Brain (organoid and tissue), 16 donors: ENCODE measurements at places on chromosomes 3 and 15. TPM values are rescaled to one million over a fixed set of nuclear protein-coding genes. Genes with fewer than 3 reads are reported as not detected.

The CLDN11 gene
- polyA plus RNA-seq: 104 TPM

The CFAP100 gene
- not detected for polyA plus RNA-seq

The SH2D7 gene
- not detected for polyA plus RNA-seq

The SH3GL3 gene
- 16.8 TPM for polyA plus RNA-seq

The GOLGA6D gene
- not detected for polyA plus RNA-seq

The PLS1 gene
- 16.2 TPM for polyA plus RNA-seq

The LRRC31 gene
- not detected for polyA plus RNA-seq

The GNAI2 gene
- polyA plus RNA-seq: 348 TPM

The PROK2 gene
- polyA plus RNA-seq: not detected
